ENCODE measurements at places on chromosomes 7 and 10.

GRCh38 chr7:139043823-139044812, 8.3 kb upstream of the ZC3HAV1L start:
- DNase-seq = no peak

DNA sequence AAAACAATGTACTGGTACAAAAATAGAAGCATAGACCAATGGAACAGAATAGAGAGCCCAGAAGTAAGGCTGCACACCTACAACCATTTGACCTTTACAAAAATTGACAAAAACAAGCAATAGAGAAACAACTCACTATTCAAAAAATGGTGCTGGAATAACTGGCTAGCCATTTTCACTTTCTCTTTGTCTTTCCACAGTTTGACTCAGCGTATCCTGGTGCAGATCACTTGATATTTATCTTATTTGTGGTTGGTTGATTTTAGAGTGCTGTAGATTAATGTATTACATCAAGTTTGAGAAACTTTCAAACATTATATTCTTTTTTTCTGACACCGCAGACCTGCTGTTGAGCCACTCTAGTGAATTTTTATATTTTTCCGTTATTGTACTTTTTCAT, 381.4 kb downstream of the DGKB start:
- DNase-seq = no peak

- no peak for DNase-seq
Measured at GRCh38 chr10:24674892-24675632, 48.6 kb downstream of the ARHGAP21 start.

- DNase-seq = no peak
Measured at GRCh38 chr7:39383136-39383535, 183.1 kb upstream of the YAE1 start.

DNA sequence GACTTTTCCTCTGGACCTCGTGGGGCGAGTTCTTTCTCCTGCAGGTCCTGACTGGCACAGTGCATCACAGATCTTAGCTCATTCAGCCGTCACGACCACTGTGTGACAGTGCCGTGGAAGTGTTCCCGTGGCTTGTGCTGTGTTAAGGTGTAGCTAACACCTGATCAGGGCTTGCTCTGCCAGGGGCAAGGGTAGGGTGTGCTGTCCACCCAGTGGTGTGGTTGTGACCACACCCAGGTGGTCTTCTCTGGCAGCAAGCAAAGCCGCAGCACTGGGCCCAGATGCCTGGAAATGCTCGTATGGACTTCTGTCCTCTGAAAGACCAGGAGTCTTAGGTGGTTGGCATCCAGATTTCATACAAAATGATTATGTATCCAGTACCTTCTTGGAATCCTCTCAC, 86.2 kb downstream of the GLRX3 start:
- DNase-seq = no peak

- DNase-seq = no peak
Measured at GRCh38 chr10:12950583-12951128, 50.9 kb downstream of the CCDC3 start.

GRCh38 chr10:50504389-50504788, 119.4 kb downstream of the SGMS1 start:
- DNase-seq = no peak

DNA sequence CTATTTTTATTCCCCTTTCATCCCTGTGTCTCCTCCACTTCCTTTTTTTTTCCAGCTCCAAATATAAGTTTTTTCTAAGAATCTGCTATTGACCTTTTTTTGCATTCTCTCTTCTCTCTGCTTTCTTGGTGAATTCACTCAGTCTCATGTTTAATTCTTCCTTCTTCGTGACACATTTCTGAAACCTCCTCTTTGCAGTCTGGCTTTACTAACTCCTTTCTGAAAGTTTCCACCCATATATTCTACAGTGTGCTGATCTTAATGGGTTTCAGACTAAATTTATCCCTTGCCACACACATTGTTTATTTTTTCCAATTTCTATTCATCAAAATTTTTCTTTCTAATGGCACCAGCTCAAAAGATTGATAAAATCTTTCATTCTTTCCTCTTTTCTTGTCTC, 47.8 kb upstream of the CALD1 start:
- no peak for DNase-seq

DNA sequence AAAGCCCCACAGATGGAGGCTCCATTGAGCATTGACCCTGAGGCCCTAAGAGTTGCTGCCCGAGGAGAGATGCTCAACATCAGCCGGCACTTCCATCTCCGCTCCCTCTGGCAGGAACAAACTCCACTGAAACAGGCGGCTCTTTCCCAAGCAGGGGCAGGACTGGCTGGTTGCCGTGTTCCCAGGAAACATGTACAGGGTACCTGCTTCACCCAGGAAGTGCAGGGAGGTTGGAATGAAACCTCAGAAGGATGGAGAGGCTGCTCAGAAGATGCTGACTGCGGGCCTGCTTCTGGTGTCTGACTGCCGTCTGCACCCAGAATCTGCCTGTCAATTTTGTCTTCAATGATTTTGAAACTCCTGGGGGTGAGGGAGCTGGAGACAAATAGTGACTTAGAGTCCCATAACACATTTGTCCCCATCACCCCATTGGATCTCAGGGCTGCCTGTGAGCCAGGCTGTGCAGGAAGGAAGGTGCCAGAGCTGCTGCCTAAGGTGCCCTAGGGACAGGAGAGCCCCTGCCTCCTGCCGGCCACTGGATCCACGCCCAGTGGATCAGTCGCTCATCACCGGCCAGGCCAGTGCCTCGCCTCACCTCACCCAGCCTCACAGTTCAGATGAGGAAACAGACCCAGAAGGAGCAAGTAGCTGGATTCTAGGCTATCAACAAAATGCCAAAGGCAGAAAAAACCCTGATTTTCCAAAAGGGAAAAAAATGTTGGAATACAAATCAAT, 237.3 kb downstream of the PTPRN2 start:
- DNase-seq = peak; percentile 2

- DNase-seq = no peak
Measured at GRCh38 chr10:63699785-63700613, 178.8 kb downstream of the REEP3 start.

DNA sequence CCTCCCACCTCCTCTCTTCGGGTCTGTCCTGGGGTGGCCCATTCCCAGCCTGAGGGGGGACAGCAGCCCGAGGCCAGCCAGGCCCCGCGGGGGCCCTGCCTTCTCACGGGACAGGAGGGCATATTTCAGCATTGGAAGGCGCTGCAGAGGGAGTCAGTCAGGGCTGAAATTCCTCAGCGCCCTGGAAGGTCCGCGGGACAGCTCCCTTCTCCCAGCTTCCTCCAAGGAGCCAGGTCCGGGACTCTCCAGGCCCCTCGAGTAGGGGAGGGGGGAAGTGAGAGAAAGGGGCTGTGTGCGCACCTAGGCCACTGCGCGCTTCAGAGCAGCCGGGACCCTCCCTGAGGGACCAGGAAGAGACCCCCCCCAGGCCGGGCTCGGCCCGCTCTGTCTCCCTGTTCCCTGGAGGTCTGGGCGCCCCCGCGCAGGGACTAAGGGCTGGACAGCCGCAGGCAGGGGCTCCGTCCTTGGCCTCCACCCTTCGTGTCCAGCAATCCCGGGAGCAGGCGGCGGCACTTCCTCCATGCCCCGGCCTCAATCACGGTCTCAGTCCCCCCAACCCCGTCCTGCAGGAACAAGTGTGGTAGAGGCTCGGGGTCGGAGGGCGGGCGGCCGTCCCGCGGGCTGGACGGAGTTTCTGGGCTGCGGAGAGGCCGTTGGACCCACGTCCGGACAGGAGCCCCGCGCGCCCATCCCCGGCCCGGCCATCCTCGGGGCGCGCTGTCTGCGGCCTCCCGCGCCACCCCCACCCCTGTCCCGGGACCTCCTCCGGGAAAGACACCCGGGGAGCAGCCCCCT, 6.0 kb upstream of the ELFN1 start:
- peak; percentile 65 for DNase-seq

Measured in retina (tissue), 1 donor.